Activated CD4-positive, alpha-beta T cell treated with anti-CD3 and anti-CD28 coated beads, Interleukin-2, amount 50 U/mL, for 48 hours (primary cell): ENCODE measurements at places on chromosomes 11 and 22.

DNA sequence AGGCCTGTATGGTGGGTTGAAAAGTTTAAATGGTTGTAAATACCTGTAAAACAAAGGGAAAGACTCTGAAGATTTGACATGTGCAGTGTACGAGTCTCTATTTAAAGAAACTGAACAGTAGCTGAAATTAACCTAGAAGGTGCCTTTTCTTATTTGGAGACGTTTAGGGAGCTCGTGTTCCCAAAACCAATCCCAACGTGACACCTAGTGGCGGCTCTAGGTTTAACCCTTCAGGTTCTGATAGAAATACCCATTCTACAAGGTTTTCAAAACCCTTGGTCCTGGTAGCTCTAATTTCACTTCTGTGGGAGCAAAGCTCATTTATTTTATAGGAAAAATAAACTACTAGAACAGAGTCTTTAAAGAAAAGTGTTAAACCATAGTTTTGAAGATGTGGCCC lies 258.3 kb downstream of the LRRC4C start:
- DNase-seq: peak; percentile 5

- no peak for DNase-seq
These were observed 63.4 kb downstream of the NAT10 start for GRCh38 chr11:34168642-34169420.

DNA sequence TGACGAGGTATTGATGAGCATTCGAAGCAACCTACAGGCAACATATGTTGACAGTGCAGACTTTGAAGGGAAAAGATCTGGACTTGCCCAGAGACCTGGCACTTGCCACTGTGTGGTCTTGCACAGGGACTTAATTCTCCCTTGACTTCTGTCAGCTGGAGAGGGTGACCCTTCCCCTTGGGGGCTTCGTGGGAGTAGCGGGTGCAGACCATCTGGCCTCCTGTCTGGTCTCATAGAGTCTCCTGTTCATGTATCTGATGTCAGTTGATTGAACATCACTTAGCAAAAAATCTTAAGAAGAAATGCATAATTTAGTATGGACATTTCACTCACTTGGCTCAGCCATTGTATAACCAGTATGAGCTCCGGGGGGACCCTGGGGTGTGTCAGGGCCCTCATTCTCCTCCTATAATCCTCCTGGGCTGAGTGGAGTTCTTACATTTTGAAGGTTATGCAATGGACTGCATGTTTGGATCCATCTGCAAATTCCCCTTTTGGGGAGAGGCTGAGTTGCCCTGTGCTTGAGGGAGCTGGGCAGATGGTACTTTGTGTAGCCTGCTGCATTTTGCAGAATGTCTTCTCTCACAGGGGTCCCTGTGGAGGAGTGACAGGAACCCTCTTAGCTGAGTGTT lies 13.0 kb downstream of the BCR start:
- no peak for DNase-seq

- DNase-seq: no peak
These were observed 1371.2 kb downstream of the BRD1 start for GRCh38 chr22:48456449-48456848.

- no peak for DNase-seq
These were observed 298.3 kb downstream of the TBC1D22A start for GRCh38 chr22:47060718-47061117.

- no peak for DNase-seq
These were observed 1276.1 kb downstream of the LRRC4C start for GRCh38 chr11:40183073-40184064.

GRCh38 chr11:12508151-12508751 lies 130.9 kb downstream of the PARVA start:
- no peak for DNase-seq

DNA sequence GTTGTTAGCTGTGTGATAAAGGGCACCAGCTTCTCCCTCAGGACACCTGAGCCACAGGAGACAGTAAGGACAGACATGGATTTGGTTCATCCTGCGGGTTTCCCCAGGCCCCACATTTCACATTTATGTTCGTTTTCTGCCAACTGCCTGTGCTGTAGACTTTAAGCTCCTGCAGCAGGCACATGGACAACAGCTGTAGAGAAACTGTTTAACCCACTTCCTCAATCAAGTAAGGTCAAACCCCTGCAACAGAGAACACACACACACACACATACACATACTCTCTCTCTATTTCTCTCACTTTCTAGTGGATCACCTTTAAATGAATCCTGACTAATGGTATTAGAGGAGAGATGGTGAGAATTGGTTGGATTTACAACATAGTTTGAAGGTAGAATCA lies 90.7 kb downstream of the C11orf87 start:
- no peak for DNase-seq

DNA sequence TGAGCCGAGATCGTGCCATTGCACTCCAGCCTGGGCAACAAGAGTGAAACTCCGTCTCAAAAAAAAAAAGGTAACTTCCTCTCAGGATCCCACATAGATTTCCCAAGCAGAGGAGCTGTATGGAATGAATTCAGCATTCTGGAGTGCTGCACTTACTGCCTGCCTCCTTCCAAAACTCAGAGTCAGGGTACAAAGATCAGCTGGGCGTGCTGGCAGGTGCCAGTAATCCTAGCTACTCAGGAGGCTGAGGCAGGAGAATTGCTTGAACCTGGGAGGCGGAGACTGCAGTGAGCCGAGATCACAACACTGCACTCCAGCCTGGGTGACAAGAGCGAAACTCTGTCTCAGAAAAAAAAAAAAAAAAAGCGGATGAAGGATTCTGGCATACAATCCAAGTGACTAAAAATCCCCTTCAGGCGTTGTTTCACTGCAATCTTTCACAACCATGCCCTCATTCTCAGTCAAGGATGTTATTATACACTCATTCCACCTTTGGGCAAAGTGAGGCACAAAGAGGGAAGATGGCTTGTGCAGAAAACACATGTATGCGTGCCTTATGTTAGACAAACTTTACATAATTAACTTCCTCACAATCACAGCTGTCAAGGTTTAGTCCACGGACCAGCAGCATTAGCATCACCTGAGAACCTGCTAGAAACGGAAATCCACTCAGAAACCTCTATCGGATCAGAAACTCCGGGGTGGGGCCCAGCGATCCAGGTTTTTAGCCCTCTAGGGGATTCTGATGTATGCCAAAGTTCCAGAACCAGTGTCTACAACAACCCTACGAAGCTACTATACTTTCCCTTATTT lies 1.1 kb upstream of the NOL12 start:
- no peak for DNase-seq

- DNase-seq: no peak
These were observed 393.1 kb downstream of the SOX6 start for GRCh38 chr11:15963266-15963665.

DNA sequence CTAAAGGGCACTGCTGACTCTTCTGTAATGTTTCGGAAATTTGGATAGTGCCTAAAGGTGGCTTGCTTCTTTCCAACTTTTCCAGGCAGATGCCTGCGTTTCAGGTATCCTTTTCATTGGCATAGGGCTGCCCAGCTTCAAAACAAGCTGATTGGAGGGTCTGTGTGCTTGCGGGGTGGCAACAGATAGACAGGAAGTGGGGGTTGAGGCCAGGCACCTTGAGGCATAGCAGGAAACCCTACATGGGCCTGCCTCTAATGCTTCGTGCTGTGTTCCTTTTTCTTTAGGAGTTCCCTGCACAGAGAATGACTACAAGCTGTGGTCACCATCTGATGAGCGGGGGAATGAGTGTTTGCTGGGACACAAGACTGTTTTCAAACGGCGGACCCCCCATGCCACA lies 92.2 kb upstream of the SORL1-AS1 start:
- DNase-seq: no peak
